ENCODE measurements at places on chromosomes 2 and 18.

GRCh38 chr2:232502511-232502910 lies 14.9 kb upstream of the ECEL1 start:
- no peak for DNase-seq

GRCh38 chr18:41009926-41010325 lies 945.1 kb upstream of the PIK3C3 start:
- no peak for DNase-seq

- DNase-seq: no peak
These were observed 325.5 kb downstream of the AGPS start for GRCh38 chr2:177717831-177718618.

- DNase-seq: no peak
These were observed 658.4 kb downstream of the NYAP2 start for GRCh38 chr2:226057914-226058313.

DNA sequence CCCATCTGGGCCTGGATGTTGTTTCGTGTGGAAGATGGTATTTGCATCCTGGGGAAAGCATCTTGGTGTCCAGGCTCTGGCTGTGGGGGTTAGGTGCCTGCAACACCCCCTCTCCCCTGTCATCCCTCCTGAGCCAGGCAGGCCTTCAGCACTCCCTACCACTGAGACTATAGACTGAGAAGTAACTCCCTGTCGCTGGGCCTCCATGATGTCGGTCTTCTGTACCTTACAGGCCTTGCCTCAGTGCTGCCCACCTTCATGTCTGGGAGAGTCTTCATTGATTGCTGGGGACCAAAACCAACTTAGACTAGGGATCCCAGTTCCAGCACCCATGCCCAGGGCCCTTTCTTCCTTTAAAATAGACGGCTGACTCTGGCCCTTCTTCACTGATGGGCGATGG lies 33.1 kb upstream of the DNMT3A start:
- DNase-seq: no peak

DNA sequence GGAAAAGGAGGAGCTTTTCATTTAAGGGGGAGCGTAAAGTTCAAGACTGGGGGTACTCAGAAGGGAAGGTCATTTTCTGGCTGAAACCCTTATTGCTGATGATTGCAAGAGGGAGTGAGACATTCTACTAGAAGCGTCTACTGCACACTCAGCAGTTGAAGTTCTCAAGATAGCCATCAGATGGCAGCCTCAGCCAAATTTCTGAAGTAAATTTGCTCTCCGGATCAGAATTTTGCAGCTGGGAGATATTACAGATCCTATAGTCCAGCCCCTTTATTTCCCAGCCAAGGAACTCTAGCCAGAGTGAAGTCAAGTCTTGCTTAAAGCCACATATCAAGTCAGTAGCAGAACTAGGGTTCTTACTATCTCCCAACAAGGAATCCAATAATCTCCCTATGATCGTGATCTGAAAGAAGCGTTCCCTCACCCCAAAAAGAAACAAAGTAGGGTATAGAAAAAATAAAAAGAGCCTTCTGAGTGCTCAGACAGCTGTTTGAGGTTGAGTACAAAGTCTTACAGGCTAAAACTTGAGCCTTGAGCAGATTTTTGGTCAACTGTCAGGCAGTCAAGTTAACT lies 24.0 kb downstream of the RAX start:
- no peak for DNase-seq
